Iris pigment epithelial cell (primary cell): ENCODE measurements at places on chromosomes 4 and X.

- DNase-seq: peak; percentile 50
Measured at GRCh38 chrX:130975947-130976346, 72.9 kb upstream of the ENOX2 start.

GRCh38 chrX:109635146-109635545, 10.2 kb upstream of the KCNE5 start:
- peak; percentile 19 for DNase-seq

- no peak for DNase-seq
Measured at GRCh38 chr4:104501290-104501689, 6.6 kb upstream of the CXXC4 start.

- DNase-seq: no peak
Measured at GRCh38 chr4:53228036-53228435, 137.8 kb downstream of the SCFD2 start.

DNA sequence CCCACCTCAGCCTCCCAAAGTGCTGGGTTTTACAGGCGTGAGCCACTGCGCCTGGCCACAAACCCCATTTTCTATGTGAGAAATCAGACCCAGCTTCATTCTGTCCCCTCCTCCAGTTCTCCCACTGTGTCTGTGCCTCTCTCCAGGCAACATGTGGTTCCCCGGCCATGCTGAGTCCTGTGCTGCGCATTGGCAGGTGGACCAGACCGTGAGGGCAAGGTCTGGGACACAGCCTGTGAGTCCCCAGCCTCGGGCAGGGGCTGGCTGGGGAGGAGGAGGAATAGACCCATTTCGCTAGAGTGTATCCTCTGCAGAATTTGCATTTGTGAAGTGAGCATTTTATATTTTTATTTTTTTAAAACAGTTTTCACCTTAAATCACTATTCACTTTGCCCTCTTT, 21.5 kb upstream of the CLDN24 start:
- DNase-seq: no peak

DNA sequence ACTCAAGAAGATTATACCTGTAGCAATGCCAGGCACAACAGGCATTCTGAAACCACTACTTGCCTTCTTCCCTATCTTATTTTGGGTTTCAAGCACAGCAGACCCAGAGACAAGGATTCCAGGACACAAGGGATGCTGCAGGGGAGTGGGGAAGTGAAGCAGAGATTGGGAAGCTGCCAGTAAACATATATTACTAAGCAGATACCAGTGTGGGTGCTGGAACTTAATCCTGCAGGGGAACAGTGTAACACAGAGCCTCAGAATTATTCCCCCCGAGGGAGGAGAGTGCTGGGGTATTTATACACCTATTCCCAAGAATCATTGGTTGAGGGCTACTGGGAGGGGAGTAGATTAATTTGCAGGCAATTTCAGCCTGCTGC, 33.3 kb upstream of the MAML3 start:
- DNase-seq: peak; percentile 11

GRCh38 chr4:184848510-184848909, 22.7 kb upstream of the ACSL1 start:
- DNase-seq: no peak

GRCh38 chr4:169823685-169824084, 65.9 kb upstream of the HPF1 start:
- peak; percentile 71 for DNase-seq
